ENCODE measurements at places on chromosomes 16 and 17.

DNA sequence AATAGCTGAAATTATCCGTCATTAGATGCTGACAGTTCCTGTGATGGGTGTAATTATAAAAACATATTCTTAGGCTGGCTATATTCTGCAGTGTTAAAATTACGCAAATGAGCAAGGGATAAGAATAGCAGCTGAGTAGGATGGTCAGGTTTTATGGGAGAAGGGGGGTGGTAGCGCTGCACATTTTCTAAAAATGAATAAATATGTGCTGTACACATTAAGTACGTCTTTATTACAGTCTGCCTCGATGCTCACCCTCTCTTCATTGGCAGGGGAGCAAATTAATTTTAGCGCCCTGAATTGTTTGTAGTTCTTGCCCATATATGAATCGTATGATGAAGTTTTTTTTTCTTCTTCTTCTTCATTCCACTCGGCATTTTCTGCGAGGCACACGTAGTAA is 244.2 kb downstream of the SNX29 start:
- DNase-seq, result no peak

DNA sequence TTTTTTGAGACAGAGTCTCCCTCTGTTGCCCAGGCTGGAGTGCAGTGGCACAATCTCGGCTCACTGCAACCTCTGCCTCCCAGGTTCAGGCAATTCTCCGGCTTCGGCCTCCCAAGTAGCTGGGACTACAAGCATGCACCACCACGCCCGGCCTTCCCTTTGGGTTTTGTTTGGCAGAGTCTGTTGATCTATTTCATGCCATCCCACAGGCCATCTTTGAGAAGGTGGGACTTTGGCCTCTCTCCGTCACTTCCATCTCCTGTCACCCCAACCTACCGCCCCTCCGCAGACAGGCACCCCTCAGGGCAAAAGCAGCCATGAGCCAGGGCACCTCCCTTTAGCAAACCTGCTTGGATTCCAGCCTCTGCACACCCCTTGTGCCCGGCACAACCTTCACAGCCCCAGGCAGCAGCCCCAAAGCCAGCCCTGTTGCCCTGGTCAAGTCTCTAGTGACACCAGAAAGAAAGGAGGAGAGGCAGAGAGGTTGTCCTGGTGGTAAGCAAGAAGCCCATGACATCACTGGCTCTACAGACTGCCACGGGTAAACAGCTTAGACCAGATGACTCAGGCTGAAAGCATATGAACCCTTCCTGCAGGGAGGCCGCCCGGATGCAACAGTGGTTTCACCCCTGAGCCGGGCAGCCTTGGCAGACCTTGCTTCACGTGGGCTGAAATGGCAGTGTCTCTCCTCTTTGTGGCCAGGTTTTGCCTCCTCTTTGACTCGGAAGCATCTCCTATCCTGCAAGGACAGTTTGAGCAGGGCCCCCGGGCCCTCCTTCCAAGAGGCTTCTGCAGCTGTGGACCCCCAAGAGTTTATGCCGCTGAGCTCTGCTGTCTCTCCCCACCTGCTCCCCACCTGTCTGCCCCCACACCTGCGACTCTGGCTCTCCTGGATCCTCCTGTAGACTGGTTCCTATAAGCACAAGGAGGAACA is 8.1 kb upstream of the TIMP2 start:
- no peak for DNase-seq

- DNase-seq, result no peak
These were observed at the start of gene HAS3 for GRCh38 chr16:69105501-69106361. HAS3 (plus strand) TSS chr16:69105653; CDS start chr16:69109396, 3,743 bp downstream.

GRCh38 chr17:6985266-6985665 is 10.6 kb upstream of the ALOX12 start:
- no peak for DNase-seq

- DNase-seq, result peak; percentile 66
These were observed 1.7 kb upstream of the GPRC5B start for GRCh38 chr16:19886073-19886941.

- DNase-seq, result no peak
These were observed 787 bp downstream of the ZFPM1 start for GRCh38 chr16:88453611-88454522.

DNA sequence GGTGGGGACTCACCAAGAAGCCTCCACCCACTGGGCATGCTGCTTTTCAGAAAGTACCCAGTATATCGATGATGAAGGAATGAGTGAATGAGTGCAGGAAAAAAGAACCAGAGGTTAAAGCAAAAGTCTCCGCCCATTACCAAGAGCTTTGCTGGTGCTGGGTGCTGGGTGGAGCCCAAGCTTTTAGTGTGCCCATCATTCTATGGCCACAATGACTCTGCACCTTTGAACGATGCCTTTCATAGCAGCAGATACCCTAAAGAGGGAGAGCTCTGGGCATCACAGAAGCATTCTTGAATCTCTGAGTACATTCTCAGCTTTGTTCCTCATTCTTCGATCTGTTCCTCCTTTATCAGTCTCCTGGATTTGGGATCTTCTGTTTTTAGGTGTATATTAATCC is 450.7 kb upstream of the CCL2 start:
- no peak for DNase-seq

DNA sequence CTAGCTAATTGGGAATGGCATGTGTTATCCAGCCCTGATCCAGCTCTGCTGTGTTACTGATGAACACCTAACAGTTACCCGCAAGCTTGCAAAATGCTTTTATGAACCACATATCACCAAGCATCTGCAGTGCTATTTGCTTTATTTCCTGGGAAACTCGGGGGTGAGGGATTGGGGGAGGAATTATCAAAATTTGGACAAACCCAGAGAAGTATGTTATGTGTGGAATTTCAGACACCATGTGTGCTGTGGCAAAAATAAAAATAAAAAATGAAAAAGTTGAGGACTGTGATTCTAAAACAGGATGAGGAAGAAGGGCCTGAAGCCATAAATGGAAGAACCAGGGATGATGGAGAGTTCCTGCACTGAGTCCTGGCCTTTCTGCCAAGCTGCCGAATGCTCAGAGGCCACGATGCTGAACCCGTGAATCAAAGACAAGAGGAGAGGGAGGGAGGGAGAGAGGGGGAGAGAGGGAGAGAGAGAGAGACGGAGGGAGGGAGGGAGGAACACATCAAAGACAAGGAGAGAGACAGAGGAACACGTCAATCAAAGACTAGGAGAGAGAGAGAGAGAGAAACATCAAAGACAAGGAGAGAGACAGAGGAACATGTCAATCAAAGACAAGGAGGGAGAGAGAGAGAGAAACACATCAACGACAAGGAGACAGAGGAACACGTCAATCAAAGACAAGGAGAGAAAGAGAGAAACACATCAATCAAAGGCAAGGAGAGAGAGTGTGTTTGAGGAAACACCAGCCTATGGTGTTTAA is 89.8 kb downstream of the MRM3 start:
- no peak for DNase-seq

GRCh38 chr17:81207610-81208581 is 14.9 kb downstream of the CEP131 start:
- DNase-seq, result no peak

DNA sequence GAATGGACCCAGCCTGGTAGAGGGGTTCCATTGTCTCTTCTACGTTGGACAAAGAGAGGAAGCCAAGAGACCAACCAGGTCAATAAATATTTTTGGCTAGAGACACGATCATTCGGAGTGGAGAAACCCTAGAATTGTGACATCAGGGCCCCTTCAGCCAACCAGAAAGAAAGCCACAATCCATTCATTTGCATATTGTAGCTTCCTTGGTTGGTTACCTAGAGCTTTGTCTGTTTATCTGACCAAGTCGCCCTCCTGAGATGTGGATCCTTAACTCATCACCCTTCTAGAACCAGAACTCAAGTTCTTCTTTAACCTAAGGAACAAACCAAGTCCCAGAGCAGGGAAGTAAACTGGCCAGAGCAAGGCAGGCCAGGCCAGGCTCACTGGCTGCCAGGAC is at the start of gene CCDC182:
Gene CCDC182, minus strand, starts transcription at position 58 of the 400 bp plus-strand sequence. Its CDS starts 27 bp downstream, at position 31.
- DNase-seq, result no peak

Measured in stimulated activated CD8-positive, alpha-beta memory T cell treated with anti-CD3 and anti-CD28 coated beads, Interleukin-15, amount 100 ng/mL, for 1 hour (primary cell).